ENCODE measurements at places on chromosomes 2 and 18.

GRCh38 chr2:241195506-241196130 is 7.1 kb downstream of the ANO7 start:
- H3K27ac ChIP-seq = no peak overlapping the region
- H3K36me3 ChIP-seq = no peaks in the 10 kb centered on the region
- H3K4me3 ChIP-seq = no peak overlapping the region
- H3K4me1 ChIP-seq = peaks cover 13% of the 10 kb centered on the region
- no peaks in the 10 kb centered on the region for H3K27me3 ChIP-seq

- peak; percentile 87 for DNase-seq
- peaks cover 3% of the 10 kb centered on the region for H3K27me3 ChIP-seq
- no peak overlapping the region for H3K4me3 ChIP-seq
- no peaks in the 10 kb centered on the region for H3K36me3 ChIP-seq
- peaks cover 12% of the 10 kb centered on the region for H3K4me1 ChIP-seq
Measured at GRCh38 chr18:48222118-48222517, 187.1 kb downstream of the ZBTB7C start.

DNA sequence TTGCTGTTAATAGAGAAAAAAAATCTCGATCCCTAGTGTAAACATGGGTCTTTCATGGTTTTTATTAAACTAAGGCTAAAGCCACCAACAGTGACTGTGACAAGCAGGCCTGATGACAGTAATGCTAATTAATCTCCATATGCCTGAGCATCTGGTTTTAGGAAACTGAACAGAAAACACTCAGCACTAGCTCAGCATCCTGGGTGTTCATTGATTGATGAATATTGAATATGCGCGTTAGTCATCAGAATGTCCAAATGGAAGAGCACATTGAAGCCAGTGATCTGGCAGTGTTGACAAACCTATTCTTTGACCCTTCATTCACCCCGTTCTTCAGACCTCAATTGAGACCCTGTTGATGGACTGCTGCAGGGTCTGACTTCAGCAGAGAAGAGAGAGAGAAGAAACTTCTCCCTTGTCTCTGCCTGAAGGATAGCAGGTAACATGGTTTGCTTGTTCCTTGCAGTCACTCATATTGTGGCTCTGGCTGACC is 283.8 kb downstream of the RDH14 start:
- no peaks in the 10 kb centered on the region for H3K27me3 ChIP-seq
- no peak for DNase-seq
- no peaks in the 10 kb centered on the region for H3K4me1 ChIP-seq
- H3K4me3 ChIP-seq = no peak overlapping the region
- H3K27ac ChIP-seq = no peak overlapping the region

- H3K27me3 ChIP-seq = no peaks in the 10 kb centered on the region
- no peak for DNase-seq
- H3K27ac ChIP-seq = no peak overlapping the region
- H3K36me3 ChIP-seq = no peaks in the 10 kb centered on the region
- H3K4me3 ChIP-seq = no peak overlapping the region
Measured at GRCh38 chr2:136175466-136175865, 57.5 kb upstream of the CXCR4 start.

DNA sequence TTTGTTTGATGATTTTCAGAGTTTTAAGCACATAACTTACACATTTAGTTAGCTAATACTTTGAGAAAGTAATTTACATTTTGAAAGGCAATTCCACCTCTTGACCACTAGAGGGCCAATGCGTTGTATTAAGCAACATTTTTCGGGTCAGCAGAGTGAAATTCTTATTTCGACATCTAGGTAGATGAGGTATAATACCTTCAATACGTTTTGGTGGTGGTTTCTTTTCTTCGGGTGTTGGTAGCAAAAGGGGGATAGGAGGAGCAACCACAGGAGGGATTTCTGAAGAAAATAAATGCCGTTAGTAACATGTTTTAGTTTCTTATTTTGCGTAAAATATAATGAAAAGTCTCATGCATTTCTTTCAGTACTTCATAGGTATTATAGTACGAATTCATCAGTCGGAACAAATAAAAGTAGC is 106.3 kb downstream of the TTN start:
- no peak overlapping the region for H3K27ac ChIP-seq
- no peak overlapping the region for H3K4me3 ChIP-seq
- peak; percentile 46 for DNase-seq
- H3K27me3 ChIP-seq = no peaks in the 10 kb centered on the region

DNA sequence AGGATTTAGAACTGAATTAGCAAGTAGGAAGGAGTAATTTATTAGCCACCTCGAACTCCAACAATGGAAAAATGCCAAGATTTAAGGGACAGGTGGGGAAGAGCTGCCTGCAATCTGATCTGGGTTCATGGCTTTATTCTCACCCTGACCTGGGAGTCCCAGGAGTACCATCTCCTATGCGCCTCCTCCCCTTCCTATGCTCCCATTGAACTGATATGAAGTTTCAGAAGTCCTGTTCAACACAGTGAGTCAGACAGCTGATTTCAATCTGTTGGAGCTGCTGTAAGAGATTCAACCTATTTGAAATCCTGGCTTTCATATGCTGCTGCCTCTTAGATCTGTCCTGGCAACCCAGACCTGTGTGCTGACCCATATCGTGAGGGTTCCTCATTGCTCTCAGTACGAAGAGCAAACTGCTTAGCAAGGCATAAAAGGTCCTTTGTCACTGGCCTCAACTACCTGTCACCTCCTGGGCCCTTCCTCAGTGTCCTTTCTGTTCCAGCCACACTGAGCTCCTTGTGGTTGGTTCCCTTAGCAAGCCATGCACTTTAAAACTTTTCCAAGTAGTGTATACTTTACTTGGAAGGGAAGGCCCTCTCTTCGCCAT is 15.9 kb upstream of the CD28 start:
- no peak overlapping the region for H3K4me3 ChIP-seq
- H3K4me1 ChIP-seq = peaks cover 27% of the 10 kb centered on the region
- no peaks in the 10 kb centered on the region for H3K27me3 ChIP-seq
- H3K36me3 ChIP-seq = no peaks in the 10 kb centered on the region
- H3K27ac ChIP-seq = no peak overlapping the region
- DNase-seq = no peak

DNA sequence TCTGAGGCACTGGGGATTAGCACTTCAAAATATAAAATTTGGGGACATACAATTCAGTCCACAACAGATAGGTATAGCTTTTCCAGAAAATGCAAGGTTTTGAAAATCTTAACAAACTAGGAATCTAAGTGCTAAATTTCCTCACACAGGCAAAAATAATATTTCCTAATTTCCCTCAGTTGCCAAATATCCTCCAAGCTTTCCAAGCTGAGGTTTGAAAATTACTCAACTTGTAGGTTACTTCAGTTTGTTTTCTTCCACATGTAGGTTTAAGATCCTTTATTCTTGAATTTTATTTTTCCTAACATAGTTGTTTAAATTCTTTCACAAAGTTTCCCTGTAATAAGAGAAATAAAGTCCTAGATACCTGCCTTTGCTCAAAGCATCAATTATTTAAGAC is 192.9 kb upstream of the NRXN1 start:
- no peaks in the 10 kb centered on the region for H3K36me3 ChIP-seq
- DNase-seq = no peak
- H3K4me1 ChIP-seq = no peaks in the 10 kb centered on the region
- no peaks in the 10 kb centered on the region for H3K27me3 ChIP-seq
- no peak overlapping the region for H3K4me3 ChIP-seq

- no peaks in the 10 kb centered on the region for H3K27me3 ChIP-seq
- no peaks in the 10 kb centered on the region for H3K4me1 ChIP-seq
- no peaks in the 10 kb centered on the region for H3K36me3 ChIP-seq
- no peak for DNase-seq
- H3K27ac ChIP-seq = no peak overlapping the region
- H3K4me3 ChIP-seq = no peak overlapping the region
Measured at GRCh38 chr2:105636109-105636740, 108.5 kb upstream of the NCK2 start.

- H3K27me3 ChIP-seq = no peaks in the 10 kb centered on the region
- no peaks in the 10 kb centered on the region for H3K36me3 ChIP-seq
- no peak overlapping the region for H3K4me3 ChIP-seq
- no peak overlapping the region for H3K27ac ChIP-seq
- H3K4me1 ChIP-seq = no peaks in the 10 kb centered on the region
- no peak for DNase-seq
Measured at GRCh38 chr2:57891086-57891712, 155.4 kb upstream of the VRK2 start.

DNA sequence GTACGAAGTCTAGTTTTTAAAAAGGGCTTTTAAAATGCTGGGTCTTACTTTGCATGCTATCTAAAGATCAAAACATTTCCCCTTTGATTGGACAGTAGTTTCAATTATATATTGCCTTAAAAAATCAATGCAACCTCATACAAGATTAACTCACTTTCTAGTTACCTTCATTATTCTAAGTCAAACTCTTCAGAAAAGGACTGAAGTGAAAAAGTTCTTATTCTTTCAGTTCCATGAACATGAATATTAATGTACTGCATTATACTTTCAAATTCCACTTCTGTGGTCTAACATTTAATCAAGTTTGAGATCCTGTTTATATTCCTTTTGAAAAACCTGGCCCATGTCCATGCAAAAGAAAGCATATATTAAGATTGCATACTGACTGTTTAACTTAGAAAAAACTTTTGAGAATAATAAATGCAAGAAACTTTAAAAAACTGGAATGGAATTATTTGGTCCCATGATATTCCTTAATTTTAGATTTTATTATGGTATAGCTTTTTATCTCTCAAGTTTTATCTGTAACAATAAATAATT is 11.2 kb upstream of the ENOSF1 start:
- no peak overlapping the region for H3K27ac ChIP-seq
- no peaks in the 10 kb centered on the region for H3K27me3 ChIP-seq
- no peaks in the 10 kb centered on the region for H3K4me1 ChIP-seq
- no peak overlapping the region for H3K4me3 ChIP-seq
- DNase-seq = no peak

DNA sequence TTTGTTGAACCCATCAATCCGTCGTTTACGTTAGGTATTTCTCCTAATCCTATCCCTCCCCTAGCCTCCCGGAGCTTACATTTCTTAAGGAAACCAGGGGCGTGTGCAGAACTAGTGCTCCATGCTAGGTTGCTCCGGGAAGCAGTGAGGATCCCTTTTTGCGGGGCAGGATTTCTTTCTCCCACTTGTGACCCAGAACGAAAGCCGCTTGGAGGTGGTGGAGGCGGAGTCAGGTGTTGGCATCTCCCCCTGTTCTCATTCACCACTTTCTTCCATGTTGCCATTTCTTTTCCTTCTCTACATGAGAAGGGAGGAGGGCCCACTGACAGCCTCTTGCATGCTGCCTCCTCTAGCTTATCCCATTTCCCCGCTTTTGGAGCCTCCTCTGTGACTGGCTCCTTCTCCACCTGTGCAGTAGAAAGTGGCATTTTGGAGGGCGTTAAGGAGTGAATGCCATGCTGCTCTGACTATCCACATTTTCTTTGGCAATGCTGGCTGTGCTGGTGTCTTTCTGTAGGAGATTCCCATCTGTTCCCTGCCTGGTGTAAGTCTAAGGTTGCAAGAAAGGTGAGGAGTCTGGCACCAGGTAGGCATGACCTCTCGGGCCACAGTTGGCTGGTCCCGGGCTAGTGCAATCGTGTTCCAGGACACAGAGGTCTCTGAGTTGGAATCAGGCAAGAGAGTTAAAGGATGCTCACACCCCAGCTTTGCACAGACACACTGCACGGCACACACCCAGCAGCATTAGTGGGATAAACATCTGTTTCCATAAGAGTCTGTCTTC is 89.5 kb downstream of the ACKR3 start:
- no peak overlapping the region for H3K27ac ChIP-seq
- no peak for DNase-seq
- peaks cover 42% of the 10 kb centered on the region for H3K27me3 ChIP-seq
- H3K4me1 ChIP-seq = no peaks in the 10 kb centered on the region
- H3K36me3 ChIP-seq = no peaks in the 10 kb centered on the region

DNA sequence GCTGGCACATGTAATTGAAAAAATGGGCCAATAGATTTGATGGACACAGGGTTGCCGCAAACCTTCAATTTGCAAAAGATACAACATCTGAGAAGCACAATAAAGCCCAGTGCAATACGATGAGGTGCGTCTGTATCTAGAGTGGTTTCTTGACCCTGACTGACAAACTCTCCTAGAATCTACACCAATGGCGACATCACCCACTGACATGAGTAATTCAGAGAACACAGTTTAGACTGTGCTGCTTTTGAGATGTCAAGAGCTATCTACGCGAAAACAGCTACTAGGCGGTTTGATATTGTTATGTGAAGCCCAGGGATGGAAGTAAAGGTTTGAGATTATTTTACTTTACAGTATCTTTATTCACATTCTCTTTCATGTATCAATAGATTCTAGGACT is 104.9 kb downstream of the EIPR1 start:
- no peak overlapping the region for H3K4me3 ChIP-seq
- H3K4me1 ChIP-seq = no peaks in the 10 kb centered on the region

DNA sequence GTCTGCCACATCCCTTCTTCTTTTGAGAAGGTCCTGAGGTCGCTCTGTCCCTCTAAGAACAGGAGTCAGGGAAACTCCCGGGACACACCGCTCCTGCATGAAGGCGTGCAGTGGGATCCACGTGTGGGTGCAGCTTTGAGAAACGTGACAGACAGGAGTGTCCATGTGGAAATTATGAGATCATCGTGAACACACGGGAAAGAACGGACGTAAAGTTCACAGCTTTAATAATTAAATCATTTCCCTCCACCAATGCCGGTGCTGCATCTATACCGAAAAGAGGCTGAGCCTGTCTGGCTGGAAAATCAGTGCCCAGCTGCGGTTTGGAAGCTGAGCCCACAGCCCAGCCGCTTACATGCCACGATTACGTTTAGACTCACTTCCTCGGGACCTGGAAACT is 372.4 kb upstream of the SALL3 start:
- no peak overlapping the region for H3K27ac ChIP-seq
- no peak overlapping the region for H3K4me3 ChIP-seq
- H3K36me3 ChIP-seq = no peaks in the 10 kb centered on the region
- peaks cover 17% of the 10 kb centered on the region for H3K27me3 ChIP-seq
- no peaks in the 10 kb centered on the region for H3K4me1 ChIP-seq

Measured in common myeloid progenitor, CD34-positive (primary cell).